Activated CD4-positive, alpha-beta T cell treated with anti-CD3 and anti-CD28 coated beads, Interleukin-2, amount 10 ng/mL, durations not matched to agents 7 days and 5 days (primary cell): ENCODE measurements at places on chromosomes 12 and 14. TPM values are rescaled to one million over a fixed set of nuclear protein-coding genes. Genes with fewer than 3 reads are reported as not detected.

Gene FITM1
- 1.9 TPM for total RNA-seq

Gene HELB
- total RNA-seq, result 43.3 TPM

Gene MUCL1
- total RNA-seq, result not detected

Gene HOTAIR
- total RNA-seq, result not detected

Gene SOS2
- total RNA-seq, result 21.1 TPM

Gene TAS2R10
- total RNA-seq, result 0.25 TPM

Gene SLC7A7
- 0.25 TPM for total RNA-seq

Gene WIF1
- total RNA-seq, result not detected

Gene CCND2
- total RNA-seq, result 332 TPM

DNA sequence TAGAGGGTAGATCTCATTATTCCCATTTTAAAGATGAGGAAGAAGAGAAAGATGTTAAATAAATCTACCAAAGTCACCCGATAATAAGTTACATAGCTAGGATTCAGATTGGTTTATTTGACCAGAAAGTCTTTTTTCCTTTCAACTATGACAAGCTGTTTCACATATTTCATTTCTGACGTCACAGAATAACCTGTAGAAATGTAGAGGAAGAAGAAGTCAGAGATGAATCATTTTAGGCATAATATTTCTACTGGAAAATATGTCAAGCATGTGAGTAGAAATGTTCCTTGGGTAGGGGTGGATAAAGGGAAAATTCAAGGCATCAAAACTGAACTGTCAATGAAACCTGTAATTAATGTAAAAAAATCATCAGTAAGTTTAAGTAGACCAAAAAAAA lies 107.0 kb downstream of the MGST1 start:
- DNase-seq, result no peak
- H3K27ac ChIP-seq, result no peak overlapping the region

- H3K4me3 ChIP-seq, result no peak overlapping the region
- H3K27me3 ChIP-seq, result no peaks in the 10 kb centered on the region
- H3K4me1 ChIP-seq, result peaks cover 20% of the 10 kb centered on the region
- H3K36me3 ChIP-seq, result peaks cover 53% of the 10 kb centered on the region
- DNase-seq, result no peak
These were observed 36.9 kb downstream of the ZFC3H1 start for GRCh38 chr12:71626768-71627167.

- no peak for DNase-seq
- no peaks in the 10 kb centered on the region for H3K4me1 ChIP-seq
- H3K4me3 ChIP-seq, result no peak overlapping the region
- H3K27me3 ChIP-seq, result no peaks in the 10 kb centered on the region
- H3K27ac ChIP-seq, result no peak overlapping the region
- no peaks in the 10 kb centered on the region for H3K36me3 ChIP-seq
These were observed 37.2 kb upstream of the TUBA1C start for GRCh38 chr12:49227713-49228112.

- no peak overlapping the region for H3K27ac ChIP-seq
- no peaks in the 10 kb centered on the region for H3K36me3 ChIP-seq
- no peaks in the 10 kb centered on the region for H3K4me1 ChIP-seq
These were observed 287.3 kb downstream of the AEBP2 start for GRCh38 chr12:19726592-19726991.

DNA sequence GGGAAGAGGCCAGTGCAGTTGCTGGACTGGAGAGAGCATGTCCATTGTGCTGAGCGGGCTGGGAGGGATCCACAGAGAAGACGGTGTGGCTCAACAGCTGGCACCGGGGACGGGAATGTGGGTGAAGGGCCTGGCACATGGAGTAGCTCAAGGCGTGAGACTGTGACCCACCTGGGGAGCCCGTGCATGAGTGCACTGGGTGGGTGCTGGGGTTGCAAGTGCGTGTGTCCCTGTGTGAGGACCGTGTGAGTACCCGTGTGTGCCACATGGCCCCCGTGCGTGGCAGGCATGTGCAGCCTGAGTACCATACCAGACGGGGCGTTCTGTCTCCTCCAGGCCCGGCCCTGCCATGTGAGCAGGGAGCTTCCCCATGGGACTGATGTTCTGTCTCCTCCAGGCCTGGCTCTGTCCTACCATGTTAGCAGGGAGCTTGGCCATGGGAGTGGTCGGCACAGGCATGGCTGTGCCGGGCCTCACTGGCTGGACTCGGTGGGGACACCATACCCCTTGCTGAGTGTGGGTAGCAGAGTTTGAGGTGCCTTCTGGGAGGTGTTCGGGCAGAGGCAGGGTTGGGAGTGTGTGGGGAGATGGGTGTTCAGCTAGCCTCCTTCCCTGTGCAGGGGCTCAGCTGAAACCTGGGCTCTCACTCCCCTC lies 234.4 kb downstream of the TMEM121 start:
- H3K4me1 ChIP-seq, result no peaks in the 10 kb centered on the region
- no peak overlapping the region for H3K27ac ChIP-seq
- no peak overlapping the region for H3K4me3 ChIP-seq
- H3K27me3 ChIP-seq, result peaks cover 2% of the 10 kb centered on the region
- no peak for DNase-seq

DNA sequence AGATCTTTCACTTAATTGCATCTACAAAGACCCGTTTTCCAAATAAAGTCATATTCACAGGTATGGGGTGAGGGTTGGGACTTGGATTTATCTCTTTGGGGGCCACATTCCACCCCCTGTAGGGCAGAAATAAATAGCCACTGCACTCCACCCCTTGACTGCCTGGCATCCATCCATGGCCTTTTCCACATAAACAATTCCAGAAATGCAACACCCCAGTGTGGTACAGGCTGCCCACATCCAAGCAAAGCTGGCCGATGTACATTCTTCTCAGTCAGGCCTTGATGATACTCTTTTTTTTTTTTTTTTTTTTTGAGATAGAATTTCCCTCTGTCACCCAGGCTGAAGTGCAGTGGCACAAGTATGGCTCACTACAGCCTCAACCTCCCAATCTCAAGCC lies 12.9 kb downstream of the DGLUCY start:
- no peak overlapping the region for H3K27ac ChIP-seq
- H3K36me3 ChIP-seq, result peaks cover 78% of the 10 kb centered on the region
- no peak overlapping the region for H3K4me3 ChIP-seq
- H3K27me3 ChIP-seq, result no peaks in the 10 kb centered on the region
- no peak for DNase-seq

DNA sequence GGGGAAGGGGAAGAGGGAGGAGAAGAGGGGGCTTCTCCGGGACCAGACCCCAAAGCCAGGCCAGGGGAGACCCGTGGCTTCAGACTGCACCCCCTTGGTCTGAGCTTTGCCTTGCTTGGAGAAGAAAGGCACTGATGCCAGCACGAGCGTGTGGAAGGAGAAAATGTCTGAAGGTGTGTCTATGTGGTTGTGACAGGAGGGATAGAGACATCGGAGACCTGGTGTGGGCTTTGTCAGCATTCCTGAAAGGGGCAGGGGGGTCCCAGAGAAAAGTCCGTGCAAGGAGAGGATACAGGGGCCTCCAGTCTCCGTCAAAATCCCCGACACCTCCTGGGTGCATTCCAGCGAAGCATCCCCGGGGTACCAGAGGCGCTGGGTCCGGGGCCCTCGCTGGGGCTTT lies 139.0 kb upstream of the LHX5 start:
- no peak for DNase-seq
- H3K27ac ChIP-seq, result no peak overlapping the region
- H3K4me3 ChIP-seq, result no peak overlapping the region
- peaks cover 35% of the 10 kb centered on the region for H3K27me3 ChIP-seq
- H3K4me1 ChIP-seq, result no peaks in the 10 kb centered on the region

- no peak for DNase-seq
- H3K4me3 ChIP-seq, result no peak overlapping the region
- no peaks in the 10 kb centered on the region for H3K36me3 ChIP-seq
- no peaks in the 10 kb centered on the region for H3K4me1 ChIP-seq
- no peak overlapping the region for H3K27ac ChIP-seq
These were observed 50.9 kb upstream of the PKP2 start for GRCh38 chr12:32947206-32948067.

DNA sequence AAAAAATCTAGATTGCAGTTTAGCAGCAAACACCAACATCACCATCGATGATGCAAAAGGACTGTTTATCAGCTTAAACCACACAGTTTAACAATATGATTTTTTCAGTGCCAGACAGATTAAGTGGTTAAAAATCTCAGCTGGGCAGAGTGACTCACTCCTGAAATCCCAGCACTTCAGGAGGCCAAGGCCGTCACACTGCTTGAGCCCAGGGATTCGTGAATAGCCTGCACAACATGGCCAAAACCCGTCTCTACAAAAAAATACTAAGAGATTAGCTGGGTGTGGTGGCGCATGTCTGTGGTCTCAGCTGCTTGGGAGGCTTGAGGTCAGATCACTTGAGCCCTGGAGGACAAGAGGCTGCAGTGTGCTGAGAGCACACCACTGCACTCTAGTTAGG lies 8.9 kb downstream of the RSRC2 start:
- no peak overlapping the region for H3K27ac ChIP-seq
- no peak for DNase-seq

GRCh38 chr12:49741882-49742620 lies 694 bp downstream of the TMBIM6 start:
- no peaks in the 10 kb centered on the region for H3K27me3 ChIP-seq
- peaks cover 32% of the 10 kb centered on the region for H3K36me3 ChIP-seq
- DNase-seq, result peak; percentile 90
- H3K27ac ChIP-seq, result peak overlapping the region; percentile 96
- peak overlapping the region; percentile 82 for H3K4me3 ChIP-seq

DNA sequence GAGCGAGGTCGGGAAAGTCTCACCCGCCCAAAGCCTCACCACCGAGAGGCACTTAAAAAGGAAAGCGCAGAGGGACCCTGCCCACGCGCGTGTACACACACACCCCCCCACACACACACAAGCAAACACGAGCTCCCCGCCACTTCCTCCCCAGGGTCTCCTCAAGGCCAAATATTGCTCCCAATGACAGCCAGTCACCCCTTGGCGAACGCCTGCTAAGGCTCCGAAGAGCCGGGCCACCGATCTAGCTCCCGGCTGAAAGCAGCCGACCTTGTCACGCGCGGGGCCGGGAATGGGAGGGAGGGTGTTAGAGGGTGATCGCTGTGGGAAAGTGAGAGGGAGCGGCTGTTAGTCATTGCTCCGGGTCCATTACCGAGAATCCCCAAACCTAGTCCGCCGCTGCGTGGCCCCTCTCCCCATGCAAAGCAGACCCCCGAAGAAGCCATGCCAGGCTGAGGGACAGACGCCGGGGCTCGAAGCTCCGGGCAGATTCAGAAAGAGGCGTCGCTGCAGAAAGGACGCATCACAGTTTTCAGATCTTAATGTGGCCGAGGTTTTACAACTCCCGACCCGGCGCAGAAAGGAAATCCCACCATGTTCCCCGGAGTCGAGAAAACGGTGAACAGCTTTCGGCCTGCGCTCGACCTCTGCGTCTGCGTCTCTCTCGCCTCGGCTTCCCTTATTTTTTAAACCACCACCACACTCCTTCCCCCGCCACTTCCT lies 2.6 kb downstream of the BMP4 start:
- no peak for DNase-seq
- peaks cover 35% of the 10 kb centered on the region for H3K4me1 ChIP-seq

DNA sequence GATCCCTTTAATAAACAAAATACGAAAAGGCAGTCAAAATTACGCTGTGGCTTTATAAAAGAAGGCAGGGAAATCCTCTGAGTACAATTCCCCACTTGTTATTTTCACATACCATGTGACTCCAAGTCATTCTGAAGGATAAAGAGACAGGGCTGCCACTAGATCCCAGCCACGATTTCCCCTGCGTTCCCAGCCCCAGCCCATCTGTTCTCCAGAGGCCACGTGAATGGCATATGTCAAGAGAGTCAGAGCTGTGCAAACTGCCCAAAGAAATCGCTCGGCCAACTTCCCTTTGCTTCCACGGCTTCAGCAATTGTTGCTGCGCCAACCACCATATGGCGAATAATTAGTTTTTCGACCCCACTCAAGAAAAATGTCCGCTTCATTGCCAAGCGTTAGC lies 161.3 kb downstream of the C12orf42 start:
- no peak overlapping the region for H3K27ac ChIP-seq
- no peaks in the 10 kb centered on the region for H3K36me3 ChIP-seq
- H3K27me3 ChIP-seq, result no peaks in the 10 kb centered on the region

GRCh38 chr12:65656891-65657351 lies 167.4 kb upstream of the HMGA2 start:
- H3K36me3 ChIP-seq, result no peaks in the 10 kb centered on the region
- H3K4me3 ChIP-seq, result no peak overlapping the region
- DNase-seq, result no peak
- no peak overlapping the region for H3K27ac ChIP-seq

- H3K27me3 ChIP-seq, result peaks cover 4% of the 10 kb centered on the region
- DNase-seq, result no peak
- H3K4me1 ChIP-seq, result no peaks in the 10 kb centered on the region
- no peak overlapping the region for H3K4me3 ChIP-seq
- H3K36me3 ChIP-seq, result no peaks in the 10 kb centered on the region
These were observed 124.7 kb downstream of the ZNF664 start for GRCh38 chr12:124097701-124098100.

GRCh38 chr12:105888696-105889095 lies 250.1 kb downstream of the NUAK1 start:
- H3K36me3 ChIP-seq, result no peaks in the 10 kb centered on the region
- no peak overlapping the region for H3K4me3 ChIP-seq
- no peak overlapping the region for H3K27ac ChIP-seq
- no peaks in the 10 kb centered on the region for H3K27me3 ChIP-seq

GRCh38 chr14:95910628-95911027 lies 34.0 kb downstream of the TUNAR start:
- H3K4me3 ChIP-seq, result no peak overlapping the region
- no peak for DNase-seq
- no peaks in the 10 kb centered on the region for H3K27me3 ChIP-seq
- no peak overlapping the region for H3K27ac ChIP-seq
- H3K4me1 ChIP-seq, result no peaks in the 10 kb centered on the region

- H3K4me3 ChIP-seq, result no peak overlapping the region
- H3K4me1 ChIP-seq, result no peaks in the 10 kb centered on the region
These were observed 30.4 kb upstream of the KCNA5 start for GRCh38 chr12:5013266-5013730.

- no peaks in the 10 kb centered on the region for H3K27me3 ChIP-seq
- peaks cover 18% of the 10 kb centered on the region for H3K4me1 ChIP-seq
- no peaks in the 10 kb centered on the region for H3K36me3 ChIP-seq
- DNase-seq, result no peak
These were observed 66.9 kb downstream of the PLEKHG3 start for GRCh38 chr14:64771161-64771560.

DNA sequence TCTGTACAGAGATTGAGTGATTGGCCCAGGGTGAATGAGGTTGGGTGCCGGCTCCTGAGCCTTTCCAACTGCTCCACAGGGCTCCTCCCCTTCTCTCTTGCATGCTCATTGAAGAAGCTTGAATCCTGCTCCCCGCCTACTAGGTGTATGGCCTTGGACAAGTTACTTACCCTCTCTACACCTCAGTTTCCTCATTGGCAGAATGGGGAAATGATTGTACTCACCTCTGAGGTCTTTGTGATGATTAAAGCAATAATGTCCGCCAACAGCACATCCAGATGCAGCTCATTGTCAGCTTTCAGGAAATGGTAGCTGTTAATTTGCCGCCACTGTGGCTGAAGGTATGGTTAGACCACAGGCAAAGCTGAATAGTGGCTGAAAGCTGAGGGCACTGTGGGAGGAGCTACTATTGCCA lies 174.1 kb downstream of the CRADD start:
- H3K27me3 ChIP-seq, result no peaks in the 10 kb centered on the region
- peaks cover 17% of the 10 kb centered on the region for H3K36me3 ChIP-seq
- peak overlapping the region; percentile 88 for H3K27ac ChIP-seq
- H3K4me1 ChIP-seq, result peaks cover 71% of the 10 kb centered on the region

- peaks cover 1% of the 10 kb centered on the region for H3K27me3 ChIP-seq
- H3K4me3 ChIP-seq, result no peak overlapping the region
- H3K27ac ChIP-seq, result no peak overlapping the region
- H3K4me1 ChIP-seq, result no peaks in the 10 kb centered on the region
- H3K36me3 ChIP-seq, result no peaks in the 10 kb centered on the region
- DNase-seq, result no peak
These were observed 75.1 kb upstream of the CAPRIN2 start for GRCh38 chr12:30829876-30830275.

- no peaks in the 10 kb centered on the region for H3K4me1 ChIP-seq
- no peaks in the 10 kb centered on the region for H3K27me3 ChIP-seq
- no peak overlapping the region for H3K27ac ChIP-seq
- H3K36me3 ChIP-seq, result no peaks in the 10 kb centered on the region
- no peak overlapping the region for H3K4me3 ChIP-seq
These were observed 125.2 kb downstream of the PAPOLA start for GRCh38 chr14:96627386-96627785.
